ENCODE measurements at places on chromosomes 1 and 21.

DNA sequence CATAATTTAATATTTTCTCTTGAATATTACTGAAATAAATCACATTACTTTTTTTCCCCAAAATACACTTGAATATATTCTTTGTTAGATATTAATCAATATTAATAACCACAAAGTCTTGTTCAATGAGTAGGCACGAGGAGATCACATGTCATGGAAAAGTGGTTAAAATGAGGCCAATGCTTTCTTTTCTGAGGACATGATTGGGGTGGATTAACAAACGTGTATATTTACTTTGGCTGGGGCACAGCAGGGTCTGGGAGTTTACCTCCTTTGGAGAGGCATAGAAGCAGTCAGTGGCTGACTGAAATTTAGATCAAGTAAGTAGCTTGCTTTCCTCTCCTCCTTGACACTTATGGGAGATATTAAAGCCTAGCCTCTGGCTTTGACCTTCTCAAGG lies 664.3 kb upstream of the B3GALT2 start:
- DNase-seq, result no peak

GRCh38 chr1:12472798-12473551 lies 145.0 kb downstream of the DHRS3 start:
- DNase-seq, result no peak

DNA sequence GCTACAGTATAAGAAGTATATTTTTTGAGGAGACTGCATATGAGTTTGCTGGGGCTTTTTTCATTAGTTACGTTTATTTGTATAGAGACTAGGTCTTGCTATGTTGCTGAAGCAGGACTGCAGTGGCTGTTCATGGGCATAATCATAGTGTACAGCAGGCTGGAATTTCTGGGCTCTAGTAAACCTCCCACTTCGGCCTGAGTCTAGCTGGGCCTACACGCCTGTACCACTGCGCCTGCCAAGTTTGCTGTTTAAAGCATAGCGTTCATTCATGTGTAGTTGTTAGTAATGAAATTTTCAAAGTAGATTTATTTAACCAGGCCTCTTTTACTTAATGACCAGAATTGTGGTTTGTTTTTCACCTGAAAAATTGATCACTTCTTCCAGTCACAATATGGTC lies 33.8 kb downstream of the HS2ST1 start:
- DNase-seq, result no peak

DNA sequence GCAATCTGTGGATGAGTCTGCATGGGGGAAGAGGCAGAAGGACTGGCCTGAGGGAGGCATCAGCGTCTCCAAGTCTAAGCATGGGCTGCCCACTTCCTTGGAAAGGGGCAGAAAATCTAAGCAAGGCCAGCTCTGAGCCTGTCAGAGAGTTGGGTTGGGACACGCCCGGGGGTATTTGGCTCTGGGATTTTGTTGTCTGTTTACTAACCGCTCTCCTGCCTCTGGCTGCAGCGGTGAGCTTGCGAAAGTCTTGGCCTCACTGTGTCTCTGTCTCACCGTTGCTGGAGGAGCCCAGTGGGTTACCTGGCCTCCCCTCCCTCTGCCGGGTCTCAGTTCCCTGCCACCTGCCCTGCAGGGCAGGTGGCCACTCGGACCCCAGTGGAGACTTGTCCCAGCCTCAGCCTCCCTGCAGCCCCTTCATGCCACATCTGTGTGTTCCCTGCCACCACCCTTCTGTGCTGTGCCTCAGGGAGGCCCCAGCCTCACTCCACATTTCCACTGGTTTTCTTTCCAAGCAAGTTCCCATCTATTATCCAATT lies 33.7 kb downstream of the EDN2 start:
- no peak for DNase-seq

GRCh38 chr1:216710598-216711333 lies 12.5 kb downstream of the ESRRG start:
- DNase-seq, result no peak

GRCh38 chr1:37553598-37553926 lies 531 bp downstream of the SNIP1 start:
- DNase-seq, result no peak

- DNase-seq, result no peak
These were observed 106.0 kb downstream of the XCL2 start for GRCh38 chr1:168437821-168438220.

DNA sequence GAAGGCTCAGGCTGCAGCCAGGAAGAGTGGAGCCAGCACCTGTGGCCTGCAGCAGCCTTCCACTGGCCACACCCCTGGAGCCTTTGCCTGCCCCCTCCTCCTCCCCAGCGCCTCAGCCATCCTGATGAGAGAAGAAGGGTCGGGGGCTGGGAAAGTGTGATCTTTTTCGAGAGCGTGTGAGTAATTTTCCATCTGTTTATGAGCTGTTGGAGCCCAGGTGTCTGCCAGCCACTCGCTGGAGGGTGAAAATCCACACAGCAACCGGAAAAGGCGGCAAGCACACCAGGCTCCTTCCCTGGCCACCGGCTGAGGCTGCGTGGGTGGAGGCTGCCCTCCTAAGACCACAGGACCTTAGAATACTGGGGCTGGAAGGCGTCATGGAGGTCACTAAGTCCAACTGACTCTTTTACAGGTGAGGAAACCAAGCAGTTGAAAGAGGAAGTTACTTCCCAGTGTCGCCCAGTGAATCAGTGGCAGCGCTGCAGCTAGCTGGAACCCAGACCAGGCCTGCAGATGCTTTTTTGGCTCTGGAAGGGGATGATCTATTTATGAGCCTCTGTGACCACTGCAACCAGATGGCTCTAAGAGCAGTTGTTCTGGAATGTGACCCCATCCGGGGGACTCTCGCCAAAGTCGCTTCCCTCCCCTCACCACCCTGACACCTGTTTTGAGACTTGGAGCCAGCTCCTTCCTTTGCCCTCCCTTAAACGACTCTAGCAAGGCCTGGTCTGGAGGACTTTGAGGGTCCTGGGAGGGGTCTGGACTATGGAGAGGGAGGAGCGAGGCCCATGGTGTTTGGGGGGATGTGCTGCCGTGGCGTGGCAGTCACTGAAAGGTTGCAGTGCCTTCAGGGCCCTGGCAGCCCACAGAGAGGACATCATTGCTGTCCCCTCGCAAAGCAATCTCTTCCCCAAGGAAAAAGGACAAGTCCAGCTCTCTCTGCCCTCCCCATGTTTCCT lies 54.5 kb downstream of the LGR6 start:
- DNase-seq, result no peak

DNA sequence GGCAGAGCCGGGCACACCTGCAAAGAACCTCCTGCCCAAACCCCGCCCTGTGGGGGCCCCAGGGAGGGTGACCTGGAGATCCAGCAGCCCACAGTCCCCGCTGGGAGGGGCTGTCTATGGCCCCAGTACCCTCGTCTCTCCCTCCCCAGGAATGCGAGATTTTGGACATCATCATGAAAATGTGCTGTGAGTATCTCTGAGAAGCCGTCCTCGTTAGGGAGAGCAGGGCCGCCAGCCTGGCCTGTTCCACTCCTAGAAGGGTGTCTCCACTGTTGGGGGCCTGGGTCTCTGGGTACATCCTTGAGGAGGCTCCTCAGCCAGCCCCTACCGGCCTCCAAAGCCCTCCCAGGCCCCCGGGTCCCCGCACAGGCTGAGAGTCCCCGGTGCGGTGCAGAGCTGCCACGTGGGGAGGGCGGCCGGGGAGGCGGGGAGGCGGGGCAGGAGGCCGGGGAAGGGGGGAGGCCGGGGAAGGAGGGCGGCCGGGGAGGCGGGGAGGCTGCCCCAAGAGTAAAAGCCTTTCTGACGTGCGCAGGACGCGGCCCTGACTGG lies 18.7 kb downstream of the COL6A1 start:
- no peak for DNase-seq

GRCh38 chr21:29581393-29581792 lies 282.7 kb downstream of the BACH1 start:
- DNase-seq, result no peak

- no peak for DNase-seq
These were observed 6.2 kb upstream of the OXCT2 start for GRCh38 chr1:39777306-39777705.

DNA sequence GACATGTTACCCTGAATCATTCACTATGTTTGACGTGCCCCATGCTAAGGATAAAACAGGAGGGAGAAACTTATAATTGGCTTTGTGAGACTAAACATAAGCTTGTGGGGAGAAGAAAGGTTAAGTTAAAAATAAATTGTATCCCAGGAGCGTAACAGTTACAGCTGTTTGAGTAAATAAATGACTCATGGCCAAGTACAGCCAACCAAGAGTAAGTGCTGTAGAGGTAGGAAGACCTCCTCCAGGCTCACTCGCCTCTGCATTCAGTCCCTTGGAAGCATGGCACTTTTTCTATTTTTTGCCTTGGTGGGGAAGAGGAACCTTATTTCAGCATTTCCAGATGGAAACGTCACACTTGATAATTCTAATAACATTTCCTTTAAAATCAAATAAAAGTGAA lies 116.5 kb downstream of the ZP4 start:
- DNase-seq, result no peak

DNA sequence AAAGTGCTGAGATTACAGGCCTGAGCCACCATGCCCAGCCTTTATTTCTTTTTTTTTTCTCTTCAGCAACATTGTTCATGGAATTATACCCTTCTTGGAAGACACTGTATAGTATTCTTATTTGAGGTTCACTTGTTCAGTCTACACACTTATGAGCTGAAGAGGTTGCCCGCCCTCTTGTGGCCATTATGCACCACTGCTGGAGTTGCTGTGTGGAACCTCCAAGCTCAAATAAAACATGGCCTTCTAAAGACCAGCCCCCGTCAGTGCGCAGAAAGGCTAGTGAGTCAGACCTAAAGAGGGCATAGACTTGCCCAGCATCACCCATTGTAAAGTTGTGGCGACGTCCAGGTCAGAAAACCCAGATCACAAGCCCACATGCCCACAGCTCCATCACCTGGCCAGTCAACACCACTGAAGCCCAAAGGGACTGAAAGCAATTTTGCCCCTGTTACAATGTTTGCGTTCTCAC lies 20.4 kb downstream of the LURAP1 start:
- DNase-seq, result peak; percentile 80

GRCh38 chr1:162168261-162168660 lies 98.8 kb downstream of the NOS1AP start:
- DNase-seq, result no peak

DNA sequence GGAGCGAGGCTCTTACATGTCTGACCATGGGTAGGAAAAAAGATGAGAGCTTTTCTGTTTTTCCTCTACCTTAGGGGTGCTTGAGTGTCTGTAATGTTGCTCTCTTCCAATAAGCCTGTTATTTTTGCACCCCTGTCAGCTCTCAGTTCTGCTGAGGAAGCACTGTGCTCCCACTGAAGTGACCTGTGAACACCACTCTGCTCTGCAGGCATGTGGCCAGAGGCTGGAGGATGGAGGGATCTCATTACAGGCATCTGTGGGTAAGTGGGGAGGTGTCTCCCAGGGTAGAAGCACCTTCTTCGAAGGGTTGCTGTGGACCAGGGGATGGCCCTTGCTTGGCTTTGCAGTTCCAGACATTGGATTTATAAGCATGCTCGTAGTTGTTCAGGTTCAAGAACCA lies 56.8 kb upstream of the RBM15 start:
- no peak for DNase-seq

GRCh38 chr1:35795295-35795694 lies 12.5 kb upstream of the AGO4 start:
- no peak for DNase-seq

DNA sequence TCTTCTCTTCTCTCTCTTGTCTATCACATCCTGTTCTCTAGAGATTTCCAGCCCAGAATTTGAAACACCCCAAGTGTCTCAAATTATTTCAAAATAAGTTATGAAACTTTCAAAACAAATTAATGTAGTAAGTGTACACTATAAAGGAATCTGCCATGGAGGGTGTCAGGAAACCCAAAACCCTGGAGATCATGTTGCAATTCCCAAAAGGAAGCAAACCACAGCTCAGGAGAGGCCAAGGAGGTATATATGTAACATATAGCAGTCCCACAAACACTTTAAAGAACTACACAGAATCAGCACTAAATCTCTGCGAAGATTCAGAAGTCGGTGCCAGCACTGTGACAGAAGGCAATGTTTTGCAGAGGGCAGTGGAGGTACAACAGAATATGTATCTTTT lies 26.6 kb downstream of the PTPN14 start:
- no peak for DNase-seq

- no peak for DNase-seq
These were observed 528.2 kb downstream of the MRPL39 start for GRCh38 chr21:25079053-25079452.

GRCh38 chr1:207695891-207696290 lies 51.0 kb downstream of the CR1L start:
- no peak for DNase-seq

- DNase-seq, result no peak
These were observed 26.1 kb upstream of the HUNK start for GRCh38 chr21:31846690-31847089.

GRCh38 chr1:110620250-110620615 lies 14.1 kb upstream of the KCNA2 start:
- DNase-seq, result no peak

DNA sequence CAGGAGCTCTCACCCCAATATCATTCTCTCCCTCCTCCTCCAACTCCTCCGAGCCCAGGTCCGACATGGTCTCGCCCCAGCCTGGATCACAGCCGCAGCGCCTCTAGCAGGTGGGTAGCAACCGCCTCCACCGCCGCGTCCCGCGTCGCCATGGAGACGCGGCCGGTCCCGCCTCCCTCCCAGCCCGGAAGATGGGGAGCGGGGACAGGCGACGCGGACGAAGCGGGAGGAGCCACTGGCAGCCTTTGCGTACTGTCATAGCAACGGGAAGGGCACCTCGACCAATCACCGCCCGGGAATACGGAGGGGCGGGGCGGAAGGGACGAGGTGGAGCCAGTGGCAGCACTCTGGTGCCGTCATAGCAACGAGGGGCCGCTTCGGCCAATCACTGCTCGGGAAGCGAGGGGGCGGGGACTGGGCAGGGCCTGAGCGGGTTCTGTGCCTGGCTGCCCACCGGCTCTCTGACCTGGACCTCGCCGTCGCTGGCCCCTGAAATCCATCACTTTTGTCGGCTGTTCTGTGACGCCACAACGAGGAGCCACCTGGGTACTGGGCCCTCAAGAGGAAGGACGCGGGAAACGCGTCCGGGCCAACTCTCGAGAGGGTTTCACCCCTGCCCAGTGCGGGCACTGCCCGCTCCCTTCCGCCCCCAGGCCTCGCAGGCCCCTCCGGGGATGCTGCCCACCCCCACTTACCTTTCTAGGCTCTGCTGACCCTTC lies at the start of gene RSPH1:
TSS of gene RSPH1 (minus strand) at position 105 of the 719 bp plus-strand sequence. CDS start at position 67, 38 bp downstream.
- DNase-seq, result peak; percentile 98
